ENCODE measurements at places on chromosomes 7 and 10. TPM values are rescaled to one million over a fixed set of nuclear protein-coding genes. Genes with fewer than 3 reads are reported as not detected.

Gene GSAP
- 2.8 TPM for total RNA-seq

Gene ZNF117
- total RNA-seq = 0.15 TPM

Gene FXYD4
- total RNA-seq = not detected

Gene ACHE
- 2.0 TPM for total RNA-seq

Gene CRHR2
- total RNA-seq = not detected

Gene HTR7
- total RNA-seq = 0.10 TPM

Data from A549 treated with CpdA at 1 μM for 4 hours (cell line).